ENCODE measurements at places on chromosomes 6 and 20. TPM values are rescaled to one million over a fixed set of nuclear protein-coding genes. Genes with fewer than 3 reads are reported as not detected.

DNA sequence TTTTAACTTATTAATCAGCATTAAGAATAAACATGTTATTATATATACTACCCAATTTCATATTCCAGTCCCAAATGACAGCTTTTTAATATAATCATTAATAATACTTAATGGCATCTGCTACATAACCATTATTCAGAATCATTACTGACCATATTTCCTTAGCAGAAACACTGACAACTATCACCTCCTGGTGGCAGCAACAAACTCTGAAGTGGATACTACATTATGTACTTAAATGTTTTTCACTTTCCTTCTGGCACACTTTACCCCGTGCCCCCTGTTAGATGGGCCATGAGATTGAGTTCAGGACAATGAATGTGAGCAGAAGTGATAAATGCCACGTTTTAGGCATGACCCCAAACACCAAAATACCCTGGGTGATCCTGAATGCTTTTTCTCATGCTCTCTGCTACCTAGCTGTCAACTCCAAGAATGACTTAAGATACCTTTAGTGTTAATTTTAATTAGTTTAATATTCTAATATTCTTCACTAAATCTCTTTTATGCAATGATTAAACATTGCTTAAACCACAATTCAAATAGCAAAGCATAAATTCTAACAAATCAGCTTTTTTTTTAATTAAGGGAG lies 77.1 kb downstream of the LMBRD1 start:
- DNase-seq, result no peak

DNA sequence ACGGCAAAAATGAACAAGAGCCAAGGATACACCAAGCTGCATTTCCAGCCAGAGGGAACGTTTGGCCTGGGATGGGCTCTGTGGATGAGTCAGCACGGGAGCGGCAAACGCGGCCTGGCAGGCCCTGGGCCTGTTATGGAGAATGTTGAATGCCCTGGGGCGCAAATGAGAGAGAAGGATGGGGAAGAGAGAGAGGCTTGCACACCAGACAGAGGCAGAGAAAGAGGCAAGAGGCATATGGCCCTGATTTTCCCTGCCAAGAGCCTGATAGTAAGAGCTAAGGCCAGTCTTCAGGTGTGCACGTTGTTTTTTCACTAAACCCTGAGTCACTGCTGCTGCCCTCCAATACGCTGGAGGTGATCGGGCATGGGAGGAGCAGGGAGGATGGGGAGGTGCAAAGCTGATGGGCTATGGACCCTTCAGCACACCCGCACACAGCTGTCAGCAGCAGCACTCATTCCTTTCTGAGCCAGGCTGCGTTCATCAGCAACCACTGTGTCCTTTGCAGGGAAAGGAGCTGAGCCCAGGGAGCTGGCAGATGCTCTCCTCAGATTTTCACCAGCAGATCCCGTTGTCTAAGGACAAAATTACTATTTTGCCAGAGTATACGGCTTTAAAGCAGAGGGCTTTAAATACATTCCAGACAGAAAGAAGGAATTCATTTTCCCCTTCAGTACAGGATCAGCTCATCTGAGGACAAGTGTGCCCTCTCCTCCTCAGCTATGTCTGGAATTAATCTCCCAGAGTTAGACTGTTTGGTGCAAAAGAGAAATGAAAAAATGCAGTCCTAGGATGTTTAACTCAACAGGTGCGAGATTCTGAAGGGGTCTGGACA lies 61.7 kb upstream of the SLC22A23 start:
- no peak for DNase-seq

DNA sequence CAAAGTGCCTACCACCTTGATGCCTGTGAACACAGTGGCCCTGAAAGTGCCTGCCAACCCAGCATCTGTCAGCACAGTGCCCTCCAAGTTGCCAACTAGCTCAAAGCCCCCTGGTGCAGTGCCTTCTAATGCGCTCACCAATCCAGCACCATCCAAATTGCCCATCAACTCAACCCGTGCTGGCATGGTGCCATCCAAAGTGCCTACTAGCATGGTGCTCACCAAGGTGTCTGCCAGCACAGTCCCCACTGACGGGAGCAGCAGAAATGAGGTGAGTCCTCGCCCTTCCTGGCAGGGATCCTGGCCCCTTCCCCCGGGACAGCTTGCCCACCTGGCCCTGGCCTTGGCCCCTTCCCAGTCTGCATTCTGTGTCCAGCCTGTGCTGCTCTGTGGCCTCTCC lies 17.9 kb downstream of the MAVS start:
- DNase-seq, result no peak

DNA sequence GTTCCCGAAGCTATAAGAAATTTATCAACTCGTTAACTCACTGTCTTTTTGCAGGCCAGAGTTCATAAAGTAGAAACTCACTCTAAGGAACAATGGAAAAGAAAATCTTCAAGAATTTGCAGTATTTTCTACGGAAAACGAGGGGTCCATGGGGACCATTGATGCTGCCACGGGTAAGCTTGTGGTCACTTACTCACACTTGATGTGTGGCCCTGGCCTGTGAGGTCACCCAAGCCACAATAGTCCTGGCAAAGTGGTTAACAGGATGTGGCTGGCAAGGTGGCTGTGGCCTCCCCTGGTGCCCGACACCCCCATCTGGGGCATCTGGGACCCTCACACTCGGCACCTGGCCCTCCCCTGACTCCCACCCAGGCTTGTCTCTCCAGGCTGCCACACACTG lies 123.4 kb downstream of the C6orf118 start:
- DNase-seq, result no peak

DNA sequence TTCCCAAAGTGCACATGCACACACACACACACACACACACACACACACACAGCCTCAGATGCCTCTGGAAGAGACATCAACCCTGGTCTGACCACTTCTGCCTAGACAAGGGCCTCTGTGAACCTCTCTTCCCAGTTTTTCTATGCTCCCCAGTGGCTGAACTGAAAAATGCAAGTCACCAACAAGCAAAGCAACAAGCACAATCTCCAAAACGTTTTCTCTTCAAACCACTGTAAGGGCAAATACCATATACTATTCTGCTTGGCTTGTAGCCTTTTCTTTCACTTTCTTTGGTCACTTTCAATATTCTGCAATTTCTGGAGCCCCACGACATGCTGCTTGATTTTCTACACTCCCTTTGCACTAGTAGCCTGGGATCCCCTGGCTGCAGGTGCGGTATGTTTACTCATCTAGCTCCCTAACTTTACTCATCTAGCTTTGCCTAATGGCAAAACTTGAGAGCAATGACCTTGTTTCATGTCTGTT lies 121.4 kb upstream of the DST start:
- DNase-seq, result no peak

- DNase-seq, result no peak
Observed at GRCh38 chr6:49513153-49513989, 13.6 kb downstream of the GLYATL3 start.

DNA sequence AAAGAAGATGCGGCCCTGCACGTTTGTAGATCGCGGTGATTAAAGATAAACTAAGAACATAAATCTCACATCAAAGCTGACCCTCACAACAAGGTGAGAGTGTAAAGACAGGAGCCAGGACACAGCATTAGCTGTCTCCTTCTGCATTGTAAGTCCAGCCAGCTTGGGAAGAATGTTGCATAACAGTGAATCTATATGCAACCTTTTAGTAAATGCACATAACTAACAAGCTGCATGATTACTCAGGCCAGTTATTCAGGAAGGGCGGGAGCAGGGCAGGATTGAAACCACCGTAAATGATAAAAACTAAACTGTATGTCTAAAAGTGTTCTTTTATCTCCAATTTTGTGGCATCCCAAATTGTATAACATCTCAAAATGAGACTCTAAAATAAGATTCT lies 57.1 kb downstream of the POPDC3 start:
- DNase-seq, result no peak

- DNase-seq, result no peak
Observed at GRCh38 chr6:148345176-148345575, 2.5 kb downstream of the SASH1 start.

DNA sequence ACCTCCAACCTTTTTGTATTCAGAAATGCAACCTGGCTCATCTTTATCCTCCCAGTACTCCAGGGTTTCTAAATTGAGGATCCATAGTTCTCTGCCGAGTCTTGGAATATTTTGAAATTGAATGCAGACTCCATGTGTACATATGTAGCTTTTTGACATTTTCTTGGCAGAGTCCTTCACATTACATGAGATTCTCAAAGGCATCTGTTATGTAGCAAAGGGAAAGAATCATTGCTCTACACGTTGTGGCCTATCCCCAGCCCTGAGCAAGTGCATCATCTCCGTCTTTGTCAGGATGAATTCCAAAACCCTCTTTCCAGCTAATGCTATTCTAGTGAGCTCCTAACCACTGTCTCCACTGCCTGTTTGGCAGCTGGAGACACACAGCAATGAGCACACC lies 742.9 kb downstream of the DHX35 start:
- DNase-seq, result no peak

- no peak for DNase-seq
Observed at GRCh38 chr20:4375881-4376280, 345.8 kb upstream of the PRND start.

GRCh38 chr20:56506103-56506502 lies 18.4 kb upstream of the FAM209A start:
- DNase-seq, result no peak

GRCh38 chr6:124714728-124715127 lies 247.5 kb upstream of the RNF217 start:
- DNase-seq, result no peak

DNA sequence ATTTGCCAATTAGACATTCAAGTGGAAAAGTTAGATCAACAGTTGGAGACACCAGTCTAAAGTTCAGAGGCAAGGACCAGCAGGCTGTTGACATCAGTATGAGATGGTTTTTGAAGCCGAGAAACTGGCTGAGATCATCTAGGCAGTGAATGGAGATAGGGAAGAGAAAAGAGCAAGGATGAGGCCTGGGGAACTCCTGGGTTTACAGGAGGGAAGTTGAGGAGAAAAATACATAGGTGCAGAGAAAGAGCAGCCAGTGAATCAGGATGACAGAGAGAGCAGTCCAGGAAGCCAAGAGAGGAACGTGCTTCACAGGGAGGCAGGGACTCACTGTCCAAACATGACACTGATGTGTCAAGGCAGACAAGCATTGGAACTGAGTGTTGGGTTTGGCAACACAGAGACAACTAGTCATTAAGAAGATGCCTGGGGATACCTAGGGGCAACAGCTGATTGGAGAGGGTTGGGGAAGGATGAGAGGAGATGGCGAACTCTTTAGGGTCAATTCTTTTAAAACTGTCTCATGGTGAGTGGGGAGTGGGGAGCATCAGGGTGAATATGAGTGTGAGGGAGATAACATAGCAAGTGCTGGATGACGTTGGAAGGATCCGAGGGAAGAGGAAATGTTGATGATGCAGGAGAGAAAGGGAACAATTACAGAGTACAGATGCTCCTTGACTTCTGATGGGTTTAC lies 13.2 kb upstream of the SALL4 start:
- no peak for DNase-seq

PCMTD2 gene
- 81.9 TPM for total RNA-seq

CD93 gene
- total RNA-seq, result 37.0 TPM

MARCKS gene
- total RNA-seq, result 23.0 TPM

HTR1E gene
- total RNA-seq, result not detected

SPEF1 gene
- 0.32 TPM for total RNA-seq
